ENCODE measurements at places on chromosomes 13 and 19.

DNA sequence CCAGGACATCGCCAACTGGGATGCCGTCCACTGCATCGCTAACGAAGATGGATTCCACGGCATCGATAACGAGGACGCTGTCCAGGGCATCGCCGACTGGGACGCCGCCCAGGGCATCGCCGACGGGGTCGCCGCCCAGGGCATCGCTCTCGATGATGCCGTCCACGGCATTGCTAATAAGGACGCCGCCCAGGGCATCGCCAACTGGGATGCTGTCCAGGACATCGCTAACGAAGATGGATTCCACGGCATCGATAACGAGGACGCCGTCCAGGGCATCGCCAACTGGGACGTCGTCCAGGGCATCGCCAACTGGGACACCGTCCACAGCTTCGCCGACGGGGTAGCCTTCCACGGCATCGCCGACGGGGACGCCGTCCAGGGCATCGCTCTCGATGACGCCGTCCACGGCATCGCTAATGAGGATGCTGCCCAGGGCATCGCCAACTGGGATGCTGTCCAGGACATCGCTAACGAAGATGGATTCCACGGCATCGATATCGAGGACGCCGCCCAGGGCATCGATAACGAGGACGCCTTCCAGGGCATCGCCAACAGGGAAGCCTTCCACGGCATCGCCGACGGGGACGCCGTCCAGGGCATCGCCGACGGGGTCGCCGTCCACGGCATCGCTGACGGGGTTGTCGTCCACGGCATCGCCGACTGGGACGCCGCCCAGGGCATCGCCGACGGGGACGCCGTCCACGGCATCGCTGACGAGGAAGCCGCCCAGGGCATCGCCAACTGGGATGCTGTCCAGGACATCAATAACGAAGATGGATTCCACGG lies 948.4 kb downstream of the TUBA3C start:
- no peak for DNase-seq

DNA sequence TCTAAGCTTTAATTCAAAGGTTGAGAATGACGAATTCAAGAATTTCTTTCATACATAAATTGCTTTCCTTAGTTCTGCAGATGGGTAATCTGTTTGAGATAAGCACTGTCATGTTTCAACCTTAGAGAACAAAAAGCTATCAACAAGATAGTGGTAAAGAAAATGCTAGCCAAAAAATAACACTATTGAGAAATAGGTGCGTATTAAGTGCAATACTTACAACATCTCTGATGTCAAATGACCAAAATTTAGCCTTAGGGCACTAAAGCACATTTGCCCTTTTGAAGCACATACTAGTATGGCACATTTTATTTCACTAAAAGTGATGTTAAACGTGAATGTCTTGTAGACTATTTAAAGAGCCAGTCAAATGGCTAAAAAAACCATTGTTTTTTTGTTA lies 4.9 kb downstream of the KBTBD6 start:
- no peak for DNase-seq

GRCh38 chr13:26881154-26881553 lies 120.6 kb upstream of the GPR12 start:
- no peak for DNase-seq

- no peak for DNase-seq
Observed at GRCh38 chr13:72823724-72824123, 41.8 kb downstream of the PIBF1 start.

GRCh38 chr19:46218160-46218559 lies 11.4 kb upstream of the IGFL1 start:
- DNase-seq, result no peak

GRCh38 chr19:44883922-44884321 lies 7.1 kb upstream of the TOMM40 start:
- DNase-seq, result no peak

DNA sequence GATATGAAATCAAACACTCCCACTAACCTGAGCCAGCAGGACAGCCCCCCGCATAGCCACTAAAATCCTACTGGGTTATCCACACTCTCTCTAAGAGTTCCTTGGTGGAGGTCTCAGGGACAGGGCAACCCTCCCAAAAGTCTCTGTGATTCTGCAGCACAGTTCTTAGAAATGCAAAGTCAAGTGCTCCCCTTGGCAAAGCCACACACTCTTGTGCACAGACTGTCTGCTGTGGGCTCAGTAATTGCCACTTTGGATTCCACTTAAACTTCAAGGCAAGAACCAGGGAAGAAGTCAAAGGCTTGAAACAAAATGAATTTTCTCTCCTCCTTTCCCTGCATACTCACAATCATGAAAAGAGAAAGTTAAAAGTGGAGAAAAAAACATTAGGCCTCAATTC lies 61.5 kb downstream of the DOCK9 start:
- DNase-seq, result no peak

DNA sequence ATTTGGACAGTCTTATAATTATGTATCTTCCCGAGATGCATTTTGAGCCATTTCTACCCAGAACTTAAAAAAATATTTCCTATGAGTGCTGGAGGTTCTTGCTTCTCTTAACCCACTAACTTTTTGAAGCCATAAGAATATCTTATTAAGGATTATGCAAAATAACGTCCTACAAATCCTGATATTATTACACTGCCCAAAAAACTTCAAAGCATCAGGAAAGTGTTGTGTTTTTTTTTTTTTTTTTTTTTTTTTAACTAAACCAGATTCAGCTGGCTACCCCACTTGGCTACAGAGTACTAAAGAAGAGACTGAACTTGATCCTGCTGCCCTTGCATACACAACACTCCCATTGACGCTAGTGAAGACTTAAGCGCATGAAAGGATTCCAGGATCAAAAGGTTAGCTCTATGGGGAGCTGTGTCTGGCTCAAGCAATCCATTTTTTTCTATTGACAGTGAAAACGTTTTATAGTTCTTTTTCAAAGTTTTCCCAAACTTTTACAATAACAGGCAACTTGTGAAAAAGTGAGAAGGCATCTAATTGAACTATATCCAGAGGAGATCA lies 141.4 kb downstream of the KCNRG start:
- no peak for DNase-seq

DNA sequence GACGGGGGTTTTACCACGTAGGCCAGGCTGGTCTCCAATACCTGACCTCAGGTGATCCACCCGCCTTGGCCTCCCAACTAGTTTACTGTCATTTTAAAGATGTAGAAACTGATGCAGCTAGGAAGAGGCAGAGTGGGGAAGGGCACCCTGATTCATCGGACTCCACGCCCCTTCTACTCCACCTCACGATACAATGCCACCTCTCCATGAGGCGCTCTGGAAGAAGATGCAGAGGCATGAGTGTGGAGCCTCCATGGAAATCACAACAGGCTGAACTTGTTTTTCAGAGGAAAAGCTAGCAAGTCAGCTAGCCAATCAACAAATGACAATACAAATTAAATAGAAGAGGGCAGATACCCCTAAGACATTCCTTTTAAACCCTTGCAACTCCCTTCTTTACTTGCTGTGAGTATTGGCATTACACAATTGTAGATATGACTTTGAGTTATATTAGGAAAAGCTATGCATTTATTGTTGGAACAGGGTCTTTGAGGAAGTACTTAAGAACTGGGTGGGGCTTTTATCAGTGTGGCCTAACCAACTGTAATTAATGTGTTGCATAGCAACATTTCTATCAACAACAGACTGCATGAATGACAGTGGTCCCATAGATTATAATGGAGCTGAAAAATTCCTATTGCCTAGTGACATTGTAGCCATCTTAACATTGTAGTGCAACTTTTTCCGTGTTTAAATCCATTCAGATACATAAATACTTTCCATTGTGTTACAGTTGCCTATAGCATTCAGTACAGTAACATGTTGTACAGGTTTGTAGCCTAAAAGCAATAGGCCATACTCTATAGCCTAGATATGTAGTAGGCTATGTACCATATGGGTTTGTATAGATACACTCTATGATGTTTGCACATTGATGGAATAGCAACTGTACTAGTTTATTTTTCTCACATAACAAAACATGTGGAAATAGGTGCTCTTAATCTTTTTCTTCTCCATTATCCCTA lies 17.6 kb downstream of the WDFY2 start:
- DNase-seq, result no peak

GRCh38 chr19:54478677-54479266 lies 5.7 kb upstream of the CDC42EP5 start:
- DNase-seq, result no peak

DNA sequence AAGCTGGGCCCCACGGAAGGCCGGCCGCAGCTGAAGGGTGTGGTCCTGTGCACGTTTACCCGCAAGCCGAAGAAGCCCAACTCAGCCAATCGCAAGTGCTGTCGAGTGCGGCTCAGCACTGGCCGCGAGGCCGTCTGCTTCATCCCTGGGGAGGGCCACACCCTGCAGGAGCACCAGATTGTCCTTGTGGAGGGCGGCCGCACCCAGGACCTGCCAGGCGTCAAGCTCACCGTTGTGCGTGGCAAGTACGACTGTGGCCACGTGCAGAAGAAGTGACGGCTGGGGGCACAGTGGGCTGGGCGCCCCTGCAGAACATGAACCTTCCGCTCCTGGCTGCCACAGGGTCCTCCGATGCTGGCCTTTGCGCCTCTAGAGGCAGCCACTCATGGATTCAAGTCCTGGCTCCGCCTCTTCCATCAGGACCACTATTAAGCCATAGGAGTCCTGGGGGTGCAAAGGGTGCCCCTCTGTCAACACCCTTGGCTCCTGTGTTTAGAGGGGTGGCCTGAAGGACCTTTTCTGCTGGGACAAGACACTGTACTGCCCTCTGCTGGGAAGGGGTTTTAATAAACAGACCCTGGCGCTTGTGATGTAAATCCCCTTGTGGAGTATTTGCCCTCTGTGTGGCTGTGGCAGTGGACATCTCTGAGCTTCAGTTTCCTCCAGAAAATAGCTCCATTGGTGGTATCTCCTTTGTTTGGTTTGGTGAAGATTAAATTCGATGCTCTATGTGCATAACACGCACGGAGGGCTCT lies 1.9 kb downstream of the MRPS12 start:
- no peak for DNase-seq

DNA sequence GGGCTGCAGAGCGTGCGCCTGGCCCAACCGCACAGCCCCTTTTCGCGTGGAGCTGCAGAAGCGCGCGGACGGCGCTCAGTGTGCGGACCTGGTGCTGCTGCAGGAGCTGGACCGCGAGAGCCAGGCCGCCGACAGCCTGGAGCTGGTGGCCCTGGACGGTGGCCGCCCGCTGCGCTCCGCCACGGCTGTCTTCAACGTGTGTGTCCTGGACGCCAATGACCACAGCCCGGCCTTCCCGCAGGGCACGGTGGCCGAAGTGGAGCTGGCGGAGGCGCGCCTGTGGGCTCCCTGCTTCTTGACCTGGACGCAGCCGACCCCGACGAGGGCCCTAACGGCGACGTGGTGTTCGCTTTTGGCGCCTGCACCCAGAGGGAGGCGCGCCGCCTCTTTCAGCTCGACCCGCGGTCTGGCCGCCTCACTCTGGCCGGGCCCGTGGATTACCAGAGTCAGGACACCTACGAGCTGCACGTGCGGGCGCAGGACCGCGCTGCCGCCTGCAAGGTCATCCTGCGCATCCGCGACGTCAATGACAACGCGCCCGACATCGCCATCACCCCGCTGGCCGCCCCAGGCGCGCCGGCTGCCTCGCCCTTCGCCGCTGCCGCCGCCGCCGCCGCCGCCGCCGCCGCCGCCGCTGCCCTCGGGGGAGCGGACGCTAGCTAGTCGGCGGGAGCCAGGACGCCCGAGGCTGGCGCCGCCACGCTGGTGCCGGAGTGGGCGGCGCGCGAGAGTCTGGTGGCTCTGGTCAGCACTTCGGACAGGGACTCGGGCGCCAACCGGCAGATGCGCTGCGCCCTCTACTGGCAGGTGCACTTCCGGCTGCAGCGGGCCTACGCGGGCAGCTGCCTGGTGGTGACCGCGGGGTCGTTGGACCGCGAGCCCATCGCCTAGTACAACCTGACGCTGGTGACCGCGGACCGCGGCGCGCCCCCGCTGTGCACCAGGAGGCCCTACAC lies 172.2 kb downstream of the OLFM4 start:
- no peak for DNase-seq

DNA sequence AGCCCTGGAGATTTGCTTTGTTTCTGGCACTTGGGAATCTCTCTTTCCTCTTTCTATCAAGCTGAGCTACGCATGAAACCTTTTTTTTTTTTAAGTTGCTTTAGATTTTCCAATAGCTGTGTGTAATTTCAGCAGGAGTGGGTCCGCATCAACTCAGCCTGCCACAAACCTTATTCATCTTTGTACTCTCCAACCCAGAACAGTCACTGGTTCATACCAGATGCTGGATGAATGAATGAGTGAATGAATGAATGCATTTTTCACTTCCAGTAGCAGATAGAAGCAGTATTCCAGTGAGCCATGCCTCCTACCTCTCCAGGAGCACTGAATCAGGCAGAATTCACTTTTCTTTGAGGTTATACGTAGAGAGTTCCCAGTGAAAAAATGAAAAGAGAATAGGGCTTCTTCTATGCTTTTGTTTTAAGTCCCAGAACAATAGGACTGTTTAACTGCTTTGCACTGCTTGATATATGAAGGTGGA lies 221.1 kb downstream of the TM9SF2 start:
- no peak for DNase-seq

DNA sequence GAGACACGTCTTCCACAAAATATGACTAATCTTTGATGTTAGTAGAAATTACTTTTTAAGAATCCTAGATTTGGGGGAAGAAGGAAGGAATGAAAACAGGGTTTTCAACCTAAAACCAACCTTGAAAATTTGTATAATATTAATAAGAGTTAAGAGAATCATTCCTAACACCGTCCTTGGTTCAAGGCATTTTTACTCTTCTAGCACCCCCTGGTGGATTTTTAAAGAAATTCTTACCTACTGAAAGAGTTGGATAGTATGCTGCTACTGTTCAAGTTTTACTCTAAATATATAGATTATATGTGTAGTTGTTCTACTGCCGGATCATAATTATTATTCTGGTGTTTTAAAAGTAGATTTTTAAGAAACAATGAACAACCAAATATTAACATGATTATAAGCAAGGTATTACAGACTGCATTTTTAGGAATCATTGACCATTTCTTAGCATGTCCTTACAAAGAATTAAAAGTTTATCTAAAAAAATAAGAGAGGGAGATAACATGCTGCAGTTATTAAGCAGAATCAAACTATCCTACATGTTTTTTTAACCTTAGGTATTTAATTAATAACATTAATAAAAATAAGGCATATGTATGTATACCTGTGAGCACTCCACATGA lies 7.4 kb upstream of the SLITRK6 start:
- peak; percentile 7 for DNase-seq

DNA sequence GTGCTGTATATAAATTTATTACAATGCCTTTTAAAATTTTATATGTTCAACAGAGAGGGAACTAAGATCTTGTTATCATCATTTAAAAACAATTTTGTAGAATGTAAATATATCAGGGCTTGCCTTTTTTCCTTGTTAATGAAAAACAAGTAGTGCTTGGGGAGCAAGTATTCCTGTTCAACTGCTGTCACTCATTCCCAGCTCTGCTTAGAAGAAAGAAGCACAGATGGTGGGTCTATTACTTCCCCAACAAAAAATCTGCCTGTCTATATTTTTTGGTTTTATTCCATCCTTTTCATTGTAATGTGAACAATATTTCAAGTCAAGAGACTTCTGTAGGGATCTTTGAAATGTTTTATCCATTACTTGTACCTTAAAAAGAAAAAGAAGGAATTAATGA lies 503.9 kb downstream of the GPC5 start:
- no peak for DNase-seq

GRCh38 chr13:39612023-39612637 lies 9.1 kb upstream of the LHFPL6 start:
- no peak for DNase-seq

Measured in brain pericyte (primary cell).